ENCODE measurements at places on chromosomes 2 and 18.

GRCh38 chr2:31922542-31923408 is 88.0 kb downstream of the MEMO1 start:
- no peak for DNase-seq

GRCh38 chr2:218300141-218300540 is 7.8 kb upstream of the TMBIM1 start:
- no peak for DNase-seq

DNA sequence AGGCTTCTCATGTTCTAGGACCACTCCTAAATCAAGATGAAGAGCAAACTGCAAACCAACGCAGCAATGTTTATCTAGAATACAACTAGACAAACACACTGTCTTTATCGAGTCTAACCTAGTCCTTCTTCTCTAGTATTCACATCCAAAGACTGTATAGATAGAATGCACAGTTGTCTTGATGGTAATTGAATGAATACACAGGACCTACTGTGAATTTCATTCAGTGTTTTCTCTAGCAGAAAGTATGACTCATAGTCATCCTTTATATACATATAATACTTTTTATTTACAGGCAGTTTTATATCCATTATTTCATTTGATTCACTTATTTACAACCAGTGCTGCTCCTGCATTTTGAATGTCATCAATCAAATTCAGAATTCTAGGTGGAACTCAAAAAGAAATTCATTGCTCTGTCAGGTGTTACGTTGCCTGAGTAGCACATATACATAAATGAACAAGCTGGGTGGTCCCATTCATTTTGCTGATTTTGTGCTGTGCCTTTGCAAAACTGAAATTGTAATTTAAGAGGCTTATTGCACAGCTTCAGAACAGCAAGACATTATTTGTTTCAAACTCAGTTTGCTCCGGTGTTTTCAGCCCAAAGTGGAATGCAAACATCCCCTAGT is 374.8 kb downstream of the EPHA4 start:
- no peak for DNase-seq

GRCh38 chr2:70728128-70728527 is 39.9 kb downstream of the ADD2 start:
- no peak for DNase-seq

- no peak for DNase-seq
Observed at GRCh38 chr2:138901530-138901929, 121.3 kb upstream of the NXPH2 start.

GRCh38 chr18:45999536-45999935 is 32.4 kb upstream of the EPG5 start:
- DNase-seq = no peak

DNA sequence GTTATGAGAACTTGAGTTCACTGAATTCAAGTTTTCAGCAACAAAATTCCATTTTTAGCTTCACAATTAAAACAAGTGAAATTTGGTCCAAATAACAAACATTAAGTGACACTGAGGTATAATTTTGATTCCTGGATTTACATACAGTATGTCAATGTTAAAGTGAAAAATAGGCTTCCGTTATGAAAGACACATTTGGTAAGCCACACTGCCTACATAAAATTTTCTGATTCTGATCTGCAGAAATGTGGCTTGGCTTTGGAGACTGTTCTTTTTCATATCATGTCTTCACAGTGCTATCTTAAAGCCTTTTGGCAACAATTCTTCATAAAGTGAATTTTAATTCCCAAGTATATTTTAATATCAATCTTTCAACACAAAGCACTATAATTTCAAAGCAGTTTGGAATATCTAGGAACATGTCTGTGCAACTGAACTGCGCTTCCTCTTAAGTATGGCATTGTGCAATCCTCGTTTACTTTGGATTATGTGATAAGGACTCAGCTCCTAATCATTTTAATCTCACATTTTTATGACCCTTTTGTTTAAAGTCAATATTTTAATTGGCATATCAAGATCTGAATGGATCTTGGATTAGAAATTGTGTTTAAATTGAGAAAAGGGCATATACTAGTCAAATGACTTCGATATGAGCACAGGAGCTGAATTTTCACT is 60.0 kb downstream of the RBMS1 start:
- DNase-seq = no peak

- DNase-seq = no peak
Observed at GRCh38 chr18:13362607-13363006, 144.0 kb downstream of the LDLRAD4 start.

DNA sequence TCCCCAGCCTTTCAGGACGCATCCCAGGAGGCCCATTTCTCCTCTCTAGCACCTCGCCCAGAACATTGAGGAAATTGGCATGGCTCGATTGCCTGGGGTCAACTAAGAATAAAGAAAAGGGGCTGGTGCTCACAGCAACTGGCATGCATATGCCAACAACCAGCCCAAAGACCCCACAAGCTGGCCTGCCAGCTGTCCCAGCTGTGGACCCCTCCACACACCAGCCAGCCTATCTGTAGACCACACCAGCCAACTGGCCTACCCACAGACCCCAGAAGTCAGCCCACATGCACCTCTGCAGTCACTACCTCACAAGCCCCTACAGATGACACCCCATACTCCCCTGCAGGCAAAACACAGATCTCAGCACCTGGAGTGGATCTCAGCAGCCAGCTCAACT is 123.8 kb upstream of the ID2 start:
- DNase-seq = no peak
